ENCODE measurements at places on chromosomes 1 and 21.
A peak's percentile ranks its signal among the peaks of the same experiment; 100 is the strongest.

DNA sequence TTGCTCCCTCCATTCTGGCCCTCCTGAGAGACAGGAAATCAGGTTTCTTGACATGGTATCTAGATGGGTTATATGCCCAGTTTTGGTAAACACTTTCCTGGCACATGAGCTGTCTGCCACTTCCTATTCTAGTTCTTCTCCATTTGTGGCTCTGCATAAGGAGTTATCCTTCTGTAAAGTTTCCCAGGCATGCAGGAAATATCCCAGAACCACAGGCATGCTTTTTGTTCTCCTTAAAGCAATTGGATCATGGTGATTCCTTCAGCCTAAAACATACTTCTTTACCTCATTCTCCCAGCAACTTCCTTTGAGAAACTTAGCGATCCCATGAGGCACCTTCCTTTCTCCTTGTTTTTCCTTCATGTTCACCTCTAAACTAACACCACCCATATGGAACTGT is 199.8 kb downstream of the CRB1 start:
- no peak for DNase-seq

DNA sequence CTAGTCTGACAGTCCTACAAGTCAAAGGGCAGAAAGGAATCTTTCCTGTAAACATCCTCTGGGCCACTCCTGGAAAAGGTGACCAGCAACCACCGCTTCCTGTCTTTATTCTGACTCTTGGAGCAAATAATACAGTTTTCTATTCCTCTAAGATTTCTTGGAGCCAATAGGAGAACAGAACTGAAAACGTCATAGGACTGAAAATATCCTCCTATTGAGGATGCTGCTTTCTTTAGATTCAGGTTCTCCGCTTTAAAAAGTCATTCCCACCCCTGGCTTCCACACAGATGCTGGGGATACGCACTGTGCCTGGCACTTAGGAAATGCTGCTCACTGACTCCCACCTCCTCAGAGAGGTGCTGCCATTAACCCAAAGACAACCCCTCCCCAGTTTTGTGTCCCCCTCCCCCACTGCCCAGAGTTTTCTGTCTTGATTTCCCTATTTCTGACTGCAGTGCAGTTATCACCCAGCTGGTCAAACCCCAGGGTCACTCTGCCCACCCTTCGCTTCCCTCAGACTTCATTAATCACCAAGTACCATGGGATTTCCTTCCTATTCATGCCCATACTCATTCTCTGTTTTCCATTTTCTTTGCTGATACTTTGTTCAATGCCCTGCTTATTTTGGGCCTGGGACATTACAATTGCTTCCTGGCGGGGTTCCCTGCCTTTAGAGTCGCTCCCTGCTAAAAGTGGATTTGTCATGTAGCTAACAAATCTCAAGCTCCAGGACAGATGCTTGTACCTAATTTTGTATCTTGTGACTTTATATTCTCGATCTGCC is 82.1 kb upstream of the ARHGAP29 start:
- no peak for DNase-seq

DNA sequence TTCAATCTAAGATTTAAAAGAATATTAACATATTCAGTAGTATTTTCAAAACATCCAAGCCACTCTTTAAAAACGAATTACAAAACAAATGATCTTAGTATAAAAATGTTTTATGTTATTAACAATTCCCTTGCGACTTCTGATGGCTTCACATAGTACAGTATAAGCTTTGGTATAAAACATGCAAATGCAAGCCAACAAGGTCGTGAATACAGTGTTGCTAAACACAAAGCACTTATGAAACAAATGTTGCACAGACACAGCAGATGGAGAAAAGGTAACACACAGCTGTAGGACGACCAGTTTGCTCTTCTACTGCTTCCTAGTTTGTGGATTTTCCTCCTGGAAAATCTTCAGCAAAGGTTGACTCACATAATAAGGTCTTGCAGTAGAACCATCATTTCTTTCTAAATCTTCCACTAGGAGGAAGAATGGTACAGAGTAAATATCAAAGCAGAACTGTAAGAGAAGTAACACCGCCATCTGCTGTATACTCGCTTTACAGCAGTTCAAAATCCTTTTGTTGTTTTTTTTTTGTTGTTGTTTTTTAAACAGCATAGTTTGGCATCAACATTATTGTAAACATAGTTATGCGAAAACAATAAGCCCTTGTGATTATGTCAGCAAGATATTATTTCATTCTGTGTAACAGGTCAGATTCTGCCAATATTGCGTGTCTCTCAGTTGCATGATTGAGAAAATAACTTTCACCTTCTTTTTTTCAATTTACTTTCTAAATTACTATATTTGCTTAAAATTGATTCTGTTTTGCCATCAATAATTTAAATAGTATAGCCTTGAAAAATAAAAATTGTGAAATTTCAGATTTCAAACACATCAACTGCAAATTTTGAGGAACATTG is 69.5 kb downstream of the LHX8 start:
- peak; percentile 55 for DNase-seq

- DNase-seq: no peak
Measured at GRCh38 chr1:94471271-94471670, 53.1 kb downstream of the ABCD3 start.

- DNase-seq: no peak
Measured at GRCh38 chr1:160344241-160344640, 1.1 kb downstream of the NCSTN start.

DNA sequence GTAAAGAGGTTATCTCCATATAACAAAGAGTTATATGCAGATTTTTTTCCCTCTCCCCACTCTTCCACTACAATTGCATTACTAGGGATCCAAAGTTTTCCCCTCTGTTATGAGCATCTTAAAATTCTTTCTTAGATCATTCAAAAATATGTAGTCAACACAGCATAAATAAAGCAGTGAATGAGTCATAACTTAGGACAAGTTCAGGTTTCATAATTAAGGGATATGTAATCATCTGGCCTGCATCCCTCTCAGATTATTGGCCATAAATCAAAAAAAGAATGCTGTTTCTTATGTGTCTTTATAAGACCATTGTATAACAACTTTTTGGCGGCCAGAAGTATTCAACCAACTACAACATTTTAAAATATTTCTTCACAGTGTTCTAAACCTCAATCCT is 1526.1 kb downstream of the KCNT2 start:
- no peak for DNase-seq

- no peak for DNase-seq
Measured at GRCh38 chr1:61659061-61659460, 65.9 kb downstream of the TM2D1 start.

- no peak for DNase-seq
Measured at GRCh38 chr21:21897275-21897883, 899.2 kb downstream of the NCAM2 start.

GRCh38 chr1:38301040-38301439 is 254.4 kb upstream of the POU3F1 start:
- DNase-seq: no peak

GRCh38 chr1:205976708-205977401 is 26.3 kb downstream of the RAB7B start:
- no peak for DNase-seq

- no peak for DNase-seq
Measured at GRCh38 chr1:14748151-14748550, 149.7 kb downstream of the KAZN start.

- peak; percentile 57 for DNase-seq
Measured at GRCh38 chr1:170685166-170685565, 21.2 kb downstream of the PRRX1 start.

- no peak for DNase-seq
Measured at GRCh38 chr1:157247005-157247763, 109.0 kb upstream of the ETV3 start.

- DNase-seq: no peak
Measured at GRCh38 chr1:53557830-53558738, 98.9 kb downstream of the DMRTB1 start.

GRCh38 chr21:33434770-33435360 is 31.7 kb downstream of the IFNGR2 start:
- DNase-seq: peak; percentile 71

DNA sequence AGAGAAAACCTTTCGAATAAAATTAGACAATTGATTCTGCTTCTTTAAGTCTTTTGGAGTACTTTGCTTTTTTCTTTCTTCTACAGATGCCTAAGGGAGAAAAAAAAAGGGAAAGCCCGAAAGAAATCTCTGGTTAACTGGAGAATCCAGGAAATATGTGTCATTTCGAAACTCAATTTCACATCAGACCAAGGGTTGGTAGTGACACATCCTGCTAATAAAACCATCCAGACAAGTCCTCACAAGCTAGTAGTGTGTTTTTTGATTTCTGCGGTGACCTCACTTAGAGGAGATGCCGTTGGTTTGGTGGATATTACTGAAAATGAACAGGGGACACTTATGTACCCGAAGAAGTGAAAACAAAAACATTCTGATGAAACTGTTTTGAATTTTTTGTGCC is 726.5 kb upstream of the ADAMTS5 start:
- DNase-seq: no peak

GRCh38 chr1:115479055-115479482 is 141.0 kb upstream of the NGF start:
- no peak for DNase-seq

DNA sequence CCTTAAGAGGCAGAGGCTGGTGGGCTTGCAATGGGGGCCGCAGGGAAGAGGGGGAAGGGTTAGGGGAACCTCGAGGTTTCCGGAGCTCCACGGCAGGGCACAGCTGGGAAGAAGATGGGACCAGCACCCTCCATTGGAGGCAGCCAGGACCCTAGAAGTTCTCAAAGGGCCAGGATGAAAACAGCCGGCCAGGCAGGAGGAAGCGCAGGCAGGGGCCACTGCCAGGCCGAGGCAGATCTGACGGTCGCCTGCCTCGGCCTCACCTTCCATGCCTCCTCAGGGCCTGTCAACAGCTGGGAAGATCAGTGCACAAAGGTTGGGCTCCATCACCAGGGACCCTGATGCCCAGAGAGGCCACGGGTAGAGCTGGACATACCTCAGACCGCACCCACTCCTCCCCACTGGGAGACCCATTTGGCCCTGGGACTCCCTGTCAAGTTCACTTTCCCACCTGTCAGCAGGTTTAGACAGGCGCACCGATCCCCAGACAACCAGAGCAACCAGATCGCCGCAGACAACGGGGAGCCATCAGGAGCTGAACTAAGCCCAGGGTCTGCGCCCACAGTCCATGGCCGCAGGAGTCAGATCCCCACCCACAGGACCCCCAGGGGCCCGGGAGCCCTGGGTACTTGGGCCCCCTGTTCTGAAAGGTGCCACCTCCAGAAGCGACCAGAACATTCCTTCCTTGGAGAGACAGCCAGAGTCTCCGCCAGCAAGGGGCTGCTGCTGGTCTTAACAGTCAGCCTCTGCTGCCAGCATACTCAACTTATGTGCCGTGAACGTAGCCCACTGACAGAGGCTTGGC is 2.2 kb downstream of the SLC19A1 start:
- no peak for DNase-seq

DNA sequence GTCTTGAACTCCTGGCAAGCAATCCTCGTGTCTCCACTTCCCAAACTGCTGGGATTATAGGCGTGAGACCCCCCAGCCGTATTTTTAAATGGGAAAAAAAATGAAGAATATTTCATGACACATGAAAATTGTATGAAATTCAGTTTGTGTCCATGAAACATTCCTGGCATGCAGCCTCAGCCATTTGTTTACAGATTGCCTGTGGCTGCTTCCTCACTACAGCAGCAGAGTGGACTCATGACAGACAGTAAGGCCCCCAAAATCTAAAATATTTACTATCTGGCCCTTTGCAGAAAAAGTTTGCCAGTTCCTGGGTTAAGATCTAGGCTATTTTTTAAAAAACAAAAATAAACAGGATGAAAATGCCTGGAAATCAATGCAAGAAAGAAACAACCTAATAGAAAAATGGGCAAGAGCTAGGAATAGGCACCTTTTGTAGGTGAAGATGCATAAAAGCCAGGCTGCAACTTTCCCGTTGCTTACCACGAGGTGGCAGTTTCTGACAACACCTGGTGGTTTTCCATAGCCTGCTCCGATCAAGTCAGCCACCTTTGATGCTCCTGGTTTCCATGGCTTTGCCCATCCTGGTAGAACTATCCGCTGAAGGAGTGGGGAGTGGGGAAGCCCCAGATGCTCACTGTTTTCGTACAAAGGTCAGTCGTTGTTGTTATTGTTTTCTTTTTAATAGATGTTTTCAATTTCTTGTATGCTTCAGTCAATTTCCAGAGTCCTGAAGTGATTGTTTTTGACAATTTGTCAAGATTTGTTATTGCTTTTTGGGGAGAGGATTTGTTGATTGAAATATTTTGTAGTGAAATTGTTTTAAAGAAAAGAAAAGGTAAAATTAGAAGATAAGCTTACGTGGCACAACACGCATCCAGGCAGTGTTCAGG is 24.3 kb downstream of the UBE2Q1 start:
- DNase-seq: no peak

- DNase-seq: no peak
Measured at GRCh38 chr1:179742717-179743678, at the start of gene FAM163A. Gene FAM163A, plus strand, starts transcription at chr1:179743291. Its CDS starts 69,807 bp downstream, at chr1:179813098.

DNA sequence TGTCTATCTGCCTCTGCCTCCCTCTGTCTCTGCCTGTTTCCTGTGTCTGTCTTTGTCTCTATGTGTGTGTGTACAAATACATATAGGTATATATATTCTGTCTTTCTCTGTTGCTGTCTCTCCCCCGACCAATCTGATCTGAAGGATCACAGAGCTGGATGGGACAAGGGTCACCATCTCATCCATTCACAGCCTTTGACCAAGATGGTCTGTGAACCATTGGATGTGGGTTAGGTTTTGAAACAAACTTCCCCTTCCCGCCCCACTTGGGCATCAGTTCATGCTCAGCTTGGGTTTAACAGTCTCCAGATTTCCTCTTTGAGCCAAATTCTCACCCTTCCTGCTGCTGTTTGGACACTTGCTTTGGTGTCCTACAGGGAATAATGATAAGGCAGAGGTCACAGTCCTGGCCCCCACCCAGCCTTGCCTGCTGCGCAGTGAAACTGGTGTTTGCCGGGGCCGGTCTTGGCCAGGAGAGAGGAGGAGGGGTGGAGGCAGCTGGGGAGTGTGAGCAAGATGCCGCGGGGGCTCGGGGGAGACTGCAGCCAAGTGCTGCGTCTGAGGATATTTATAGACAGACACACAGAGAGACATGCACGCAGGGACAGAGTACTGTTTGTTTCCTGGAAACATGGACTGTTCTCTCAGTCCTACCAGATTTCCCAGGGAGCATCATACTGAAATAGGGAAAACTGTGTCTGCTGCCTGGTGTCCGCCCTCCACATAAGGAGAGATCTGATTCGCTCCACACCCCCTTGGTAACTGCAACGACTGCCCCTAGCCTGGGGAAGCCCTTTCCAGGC is 27.0 kb upstream of the BTG2 start:
- DNase-seq: peak; percentile 65

- peak; percentile 54 for DNase-seq
Measured at GRCh38 chr1:99956755-99957154, 13.0 kb upstream of the SLC35A3 start.

- DNase-seq: peak; percentile 53
Measured at GRCh38 chr1:206106328-206107167, 10.6 kb downstream of the AVPR1B start.

DNA sequence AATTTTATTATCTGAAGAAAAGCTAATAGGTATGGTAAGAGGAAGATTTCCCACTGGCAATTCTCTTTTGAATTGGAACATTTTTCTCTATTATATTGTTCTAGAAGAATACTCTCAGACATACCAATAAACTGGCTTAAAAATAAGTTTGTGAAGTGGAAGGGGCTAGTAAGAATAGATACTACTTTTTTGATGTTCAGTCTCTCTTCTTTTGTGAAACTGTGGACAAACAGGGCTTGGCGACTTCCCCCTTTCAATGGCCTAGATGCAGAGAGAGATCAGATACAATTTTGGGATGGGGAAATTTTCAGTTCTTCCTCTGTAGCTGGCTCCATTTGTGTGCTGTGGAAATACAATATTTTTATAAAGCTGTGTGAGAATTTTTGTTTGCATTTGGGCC is 2.5 kb downstream of the PBX1 start:
- no peak for DNase-seq

- DNase-seq: no peak
Measured at GRCh38 chr1:225361176-225361575, 66.7 kb downstream of the LBR start.
